ENCODE measurements at places on chromosomes 7 and 10.
A peak's percentile ranks its signal among the peaks of the same experiment; 100 is the strongest.

DNA sequence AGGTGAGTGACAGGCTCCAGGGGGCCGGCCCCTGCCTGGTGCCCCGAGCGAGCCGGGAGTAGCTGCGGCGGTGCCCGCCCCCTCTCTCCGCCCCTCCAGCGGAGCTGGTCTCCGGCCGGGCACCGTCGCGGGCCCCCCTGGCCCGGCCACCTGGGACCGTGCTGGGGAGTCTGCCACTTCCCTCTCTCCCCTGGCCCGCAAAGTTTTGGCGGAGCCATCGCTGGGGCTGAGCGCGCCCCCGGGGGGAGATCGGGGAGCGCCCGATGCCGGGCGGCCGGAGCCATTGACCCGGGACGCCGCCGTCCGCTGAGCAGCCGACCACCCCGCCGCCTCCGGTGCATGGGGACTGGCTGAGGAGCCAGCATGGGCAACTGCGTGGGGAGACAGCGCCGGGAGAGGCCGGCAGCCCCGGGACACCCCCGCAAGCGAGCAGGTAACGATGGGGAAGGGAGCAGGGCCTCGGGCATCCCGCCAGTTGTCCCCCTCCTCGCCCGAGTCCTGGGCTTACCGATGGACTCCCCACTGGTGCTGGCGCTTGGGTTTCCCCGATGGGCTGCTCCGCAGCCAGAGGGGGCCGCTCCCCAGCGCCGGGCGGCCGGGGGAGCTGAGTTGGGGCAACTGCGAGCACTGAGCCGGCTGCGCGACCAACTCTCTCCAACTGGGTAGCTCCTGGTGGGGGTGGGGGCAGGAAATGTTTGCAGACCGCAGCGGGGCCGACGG is at the start of gene UBTD1:
Gene UBTD1, plus strand, starts transcription at position 84 of the 720 bp plus-strand sequence. Its CDS starts 280 bp downstream, at position 364.
- peak; percentile 28 for DNase-seq

DNA sequence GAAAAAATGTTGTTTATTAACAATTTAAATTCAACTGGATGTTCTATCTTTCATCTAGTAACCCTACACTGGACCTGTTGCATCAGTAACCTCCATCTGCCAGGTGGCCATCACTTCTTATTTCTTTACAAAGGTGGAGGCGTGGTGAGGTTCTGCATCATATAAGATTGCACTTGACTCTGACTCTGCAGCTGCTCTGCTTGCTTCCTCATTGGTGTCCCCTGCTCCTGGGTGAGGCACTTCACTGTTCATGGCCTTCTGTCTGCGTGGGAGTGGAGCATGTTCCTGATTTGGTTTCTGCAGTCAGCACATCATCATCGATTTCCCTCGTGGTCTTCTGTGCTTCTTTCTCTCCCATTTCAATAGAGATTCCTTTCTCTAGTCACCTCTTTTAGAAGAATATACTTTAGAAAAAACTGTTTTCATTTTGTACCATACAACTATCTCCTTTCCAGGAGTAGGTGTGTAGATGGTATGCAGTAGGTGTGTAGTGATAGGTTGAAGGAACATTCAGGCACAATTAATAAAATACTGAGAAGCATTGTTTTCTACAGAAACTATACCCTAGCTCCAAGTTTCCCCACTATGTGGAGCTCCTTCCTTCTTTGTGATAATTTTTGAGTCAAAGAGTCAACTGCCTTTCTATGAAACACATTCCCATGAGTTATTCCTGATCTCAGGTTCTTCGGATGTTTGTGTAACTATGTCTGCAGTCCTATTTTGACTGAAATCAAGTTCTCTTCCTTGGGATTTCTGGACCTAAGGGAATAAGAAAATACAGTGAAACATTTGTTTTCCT is 231.7 kb upstream of the CNTNAP2 start:
- DNase-seq = no peak

- DNase-seq = no peak
Observed at GRCh38 chr7:127937066-127937680, 94.1 kb downstream of the LRRC4 start.

GRCh38 chr7:150716368-150716767 is at the start of gene GIMAP1:
TSS of gene GIMAP1 (plus strand) at chr7:150716613. CDS start at chr7:150719048, 2,435 bp downstream.
- peak; percentile 59 for DNase-seq

- no peak for DNase-seq
Observed at GRCh38 chr10:93392121-93392520, 90.0 kb downstream of the MYOF start.

DNA sequence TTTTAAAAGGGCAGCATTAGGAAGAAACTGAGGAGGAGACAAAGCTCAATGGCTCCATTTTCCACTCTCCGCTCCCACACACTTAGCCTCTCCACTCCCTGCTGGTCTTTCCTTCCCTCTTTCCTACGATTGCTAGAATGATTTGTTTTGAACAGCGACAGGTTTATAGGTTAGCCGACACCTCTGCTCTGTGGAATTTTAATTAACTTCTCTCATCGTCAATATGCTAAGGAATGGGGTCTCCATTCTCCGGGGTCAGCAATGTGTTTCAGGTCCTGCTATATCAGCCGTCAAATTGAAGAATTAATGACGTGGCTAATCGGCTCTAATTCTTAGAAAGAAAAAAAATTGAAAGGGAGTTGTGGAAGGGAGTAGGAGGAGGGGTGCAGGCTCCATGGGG is 28.9 kb downstream of the FBXW4 start:
- DNase-seq = no peak

- DNase-seq = no peak
Observed at GRCh38 chr10:127012769-127013152, 107.5 kb downstream of the DOCK1 start.

- DNase-seq = no peak
Observed at GRCh38 chr10:12510984-12511383, 161.6 kb downstream of the CAMK1D start.

DNA sequence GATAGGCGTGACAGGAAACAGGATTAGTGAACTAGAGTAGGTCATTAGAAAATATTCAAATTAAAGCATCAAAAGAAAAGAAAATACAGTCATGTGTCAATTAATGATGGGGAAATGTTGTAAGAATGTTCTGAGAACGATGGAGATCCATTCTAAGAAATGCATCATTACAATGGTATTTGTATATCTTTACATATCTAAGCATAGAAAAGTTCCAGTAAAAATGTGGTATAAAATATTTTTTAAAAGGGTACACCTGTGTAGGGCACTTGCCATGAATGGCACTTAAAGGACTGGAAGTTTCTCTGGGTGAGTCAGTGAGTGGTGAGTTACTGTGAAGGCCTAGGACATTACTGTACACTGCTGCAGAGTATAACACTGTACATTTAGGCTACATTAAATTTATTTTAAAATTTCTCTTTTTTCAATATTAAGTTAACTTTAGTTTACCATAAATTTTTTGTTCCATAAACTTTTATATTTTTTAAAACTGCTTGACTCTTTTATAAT is 282.5 kb downstream of the BMPER start:
- DNase-seq = no peak

DNA sequence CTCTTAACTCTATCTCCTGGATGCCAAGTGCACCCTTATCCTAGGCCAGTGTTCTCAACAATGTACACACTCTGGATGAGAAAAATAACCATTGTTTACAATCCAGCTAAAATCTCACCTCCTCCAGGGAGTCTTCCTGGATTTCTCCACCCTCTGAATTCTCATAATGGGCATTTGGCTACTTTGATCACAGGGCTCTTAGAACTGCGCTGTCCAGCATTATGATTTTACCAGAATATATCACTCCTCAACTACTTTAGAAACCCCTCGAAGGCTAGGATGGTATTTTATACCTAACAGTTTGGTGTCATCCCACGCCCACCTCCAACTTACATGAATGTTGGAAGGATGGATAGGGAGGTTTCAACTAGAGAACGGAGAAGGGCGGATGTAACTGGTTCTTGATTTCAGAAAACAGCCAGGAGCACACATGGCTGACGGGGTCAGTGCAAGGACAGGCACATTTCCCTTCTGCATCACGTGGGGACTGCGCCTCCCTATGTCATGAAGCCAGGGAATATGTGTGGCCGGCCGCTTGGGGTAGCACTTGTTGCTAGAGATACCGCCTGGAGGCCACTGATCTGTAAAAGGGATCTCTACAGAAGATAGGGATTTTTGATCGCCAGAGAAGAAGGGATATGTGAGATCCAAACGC is 1.2 kb upstream of the ATP6V0E2 start:
- no peak for DNase-seq

- DNase-seq = no peak
Observed at GRCh38 chr7:101133621-101134398, 6.9 kb downstream of the SERPINE1 start.

- peak; percentile 16 for DNase-seq
Observed at GRCh38 chr10:86401588-86402282, 35.1 kb upstream of the GRID1 start.

GRCh38 chr7:158818325-158819213 is 10.7 kb downstream of the ESYT2 start:
- DNase-seq = peak; percentile 90

- no peak for DNase-seq
Observed at GRCh38 chr7:115047958-115048720, 126.2 kb downstream of the MDFIC start.

GRCh38 chr10:33055625-33056024 is 97.6 kb upstream of the ITGB1 start:
- DNase-seq = no peak

DNA sequence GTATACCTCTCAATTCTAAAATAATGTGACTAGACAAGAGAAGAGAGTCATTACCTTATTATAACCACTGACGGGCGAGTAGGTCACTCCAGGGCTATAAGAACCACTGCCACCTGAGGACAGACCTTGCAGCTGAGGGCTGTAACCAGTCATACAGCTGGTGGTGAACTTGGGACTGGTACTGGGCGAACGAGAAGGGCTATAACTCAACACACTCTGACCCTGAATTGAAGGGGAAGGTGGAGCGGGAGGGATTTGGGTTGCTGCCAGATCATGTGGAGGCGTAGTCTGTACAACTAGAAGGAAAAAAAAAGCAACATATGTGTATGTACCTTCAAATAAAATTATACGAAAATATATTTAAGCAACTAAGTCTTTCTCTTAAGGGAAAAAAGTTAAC is 3.4 kb downstream of the TMEM209 start:
- no peak for DNase-seq

DNA sequence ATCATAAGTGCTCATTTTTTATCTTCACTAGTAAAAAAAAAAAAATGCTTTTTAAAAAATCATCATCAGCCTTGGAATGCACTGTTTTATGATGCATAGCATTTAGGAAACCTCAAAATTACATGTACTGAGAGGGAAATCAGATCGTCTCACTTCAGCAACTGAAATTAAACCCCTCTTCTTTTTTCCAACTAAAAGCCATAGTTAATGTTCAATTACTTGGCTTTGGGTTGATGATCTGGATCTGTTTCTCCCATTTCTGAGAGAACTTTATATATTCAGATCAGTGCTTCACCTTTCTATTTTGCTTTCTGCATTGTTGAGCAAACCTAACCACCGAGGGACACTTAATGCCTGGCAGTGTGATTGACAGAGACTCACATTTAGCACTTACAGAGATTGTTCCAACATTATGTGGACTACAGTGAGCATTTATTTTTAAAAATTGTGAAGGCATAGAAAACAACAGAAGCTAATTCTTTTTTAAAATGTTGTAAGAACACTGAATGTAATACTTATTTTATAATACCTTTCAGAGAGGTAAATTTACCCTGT is 678.4 kb downstream of the PHTF2 start:
- DNase-seq = no peak

- no peak for DNase-seq
Observed at GRCh38 chr10:97102441-97102840, 83.3 kb downstream of the SLIT1 start.

- no peak for DNase-seq
Observed at GRCh38 chr7:12709726-12710502, 22.5 kb downstream of the ARL4A start.

GRCh38 chr7:37928878-37929277 is 8.4 kb downstream of the EPDR1 start:
- no peak for DNase-seq

GRCh38 chr7:1709900-1710299 is 39.8 kb downstream of the ELFN1 start:
- peak; percentile 4 for DNase-seq

DNA sequence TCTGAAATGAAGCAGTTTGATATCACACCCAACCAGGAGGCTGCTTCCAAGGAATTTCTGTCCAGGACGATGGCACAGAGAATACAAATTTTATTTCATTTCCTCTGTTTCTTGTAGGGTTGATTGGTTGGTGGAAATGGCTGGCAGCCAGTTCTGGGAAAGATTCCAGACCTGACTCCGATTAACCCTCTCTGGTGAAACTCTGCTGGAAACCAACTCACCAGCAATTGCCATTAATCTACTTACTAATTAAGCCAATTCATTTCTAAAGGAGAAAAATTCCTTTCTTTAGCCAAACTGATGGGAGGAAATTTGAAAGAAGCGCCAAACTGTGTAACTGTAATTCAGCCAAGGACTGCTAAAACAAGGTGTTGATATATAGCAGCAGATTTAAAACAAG is 10.7 kb downstream of the PTF1A start:
- DNase-seq = no peak

DNA sequence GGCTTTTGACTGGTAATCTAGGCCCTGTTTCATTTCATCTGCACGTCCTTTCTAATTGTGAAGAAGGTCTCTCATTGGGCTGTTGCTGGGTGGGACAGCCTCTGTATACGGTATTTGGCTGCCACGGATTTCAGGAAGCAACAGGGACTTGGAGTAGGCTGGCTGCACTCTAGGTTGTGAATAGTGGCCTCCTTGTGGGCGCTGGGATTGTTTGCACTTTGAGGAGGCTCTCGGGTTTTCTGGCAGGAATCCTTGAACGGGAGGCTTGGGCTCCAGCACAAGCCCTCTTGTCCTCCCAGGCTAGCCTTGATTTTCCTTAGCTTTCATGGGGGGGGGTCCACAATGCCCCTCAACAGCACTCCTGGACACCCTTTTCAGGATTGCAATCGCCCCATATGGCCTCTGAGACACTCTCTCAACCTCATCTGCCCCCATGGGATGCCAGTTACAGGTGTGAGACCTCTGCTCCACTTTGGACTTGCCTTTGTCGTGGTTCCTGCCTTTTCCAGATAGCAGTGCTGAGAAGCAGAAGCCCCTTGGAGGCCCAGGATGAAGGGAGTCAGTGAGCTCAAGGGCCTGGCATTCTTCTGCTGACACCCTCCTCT is 33.9 kb upstream of the ZNF273 start:
- no peak for DNase-seq

Measured in CD4-positive, alpha-beta T cell treated with Interleukin-4 for 1 hour (primary cell).